Activated T-cell treated with anti-CD3 and anti-CD28 coated beads for 1 hour (primary cell): ENCODE measurements at places on chromosomes 5 and 9.

GRCh38 chr5:38381361-38381760 is 123.0 kb downstream of the EGFLAM start:
- no peak for DNase-seq

GRCh38 chr9:111298731-111299598 is 31.1 kb downstream of the OR2K2 start:
- DNase-seq: no peak

DNA sequence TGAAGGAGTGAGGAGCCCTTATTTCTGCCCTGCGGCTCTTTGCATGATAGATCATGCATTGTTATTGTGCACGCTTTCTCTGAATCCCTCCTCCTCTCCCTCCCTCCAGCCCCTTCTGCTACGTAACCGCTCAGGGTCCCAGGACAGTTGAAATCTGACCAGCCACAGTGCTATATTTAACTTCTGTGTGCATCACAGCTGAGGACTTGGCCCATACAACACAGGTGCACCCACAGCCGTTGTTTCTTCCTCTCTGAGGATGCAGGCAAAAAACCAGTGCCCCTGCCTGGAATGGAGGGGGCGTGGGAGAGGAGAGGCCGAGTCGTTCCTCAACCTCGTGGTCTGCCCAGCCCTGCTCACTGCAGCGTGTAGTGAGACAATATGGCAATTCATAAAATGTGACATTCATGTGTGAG is 335.6 kb upstream of the CLINT1 start:
- DNase-seq: no peak

DNA sequence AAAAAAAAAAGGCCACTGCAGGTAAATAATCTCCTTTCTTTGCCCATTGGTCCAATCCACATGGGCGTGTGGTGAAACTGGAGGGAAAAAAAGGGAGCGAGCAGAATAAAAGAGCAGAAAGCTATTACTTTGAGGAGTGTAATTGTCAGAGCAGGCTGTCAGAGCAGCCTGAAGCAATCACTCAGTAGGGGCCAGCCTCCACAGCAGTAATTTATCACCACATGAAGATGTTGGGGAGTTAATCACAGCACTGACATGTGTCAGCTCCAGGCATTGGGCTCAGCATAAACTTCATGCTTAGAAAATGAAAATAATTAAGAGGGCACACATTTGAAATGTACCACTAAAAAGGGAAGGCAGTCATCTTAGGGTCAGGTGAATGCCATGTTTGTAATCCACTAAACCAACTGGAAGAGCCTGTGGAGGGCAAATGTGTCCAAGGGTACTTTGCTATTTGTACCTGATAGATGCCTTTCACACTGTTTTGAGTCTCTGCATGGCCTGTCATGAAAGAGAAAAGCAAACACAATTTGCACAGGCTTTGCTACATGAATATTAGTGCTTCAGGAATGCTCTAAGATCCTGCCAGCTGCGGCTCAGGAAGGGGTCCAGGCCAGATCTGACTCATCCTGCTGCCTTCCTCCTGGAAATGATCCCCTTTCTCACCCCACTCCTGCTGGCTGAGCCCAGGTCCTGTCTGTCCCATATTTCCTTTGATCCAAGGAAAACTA is 2.9 kb upstream of the PTGER4 start:
- no peak for DNase-seq

GRCh38 chr9:17578577-17578910 is 322 bp upstream of the SH3GL2 start:
- DNase-seq: no peak

DNA sequence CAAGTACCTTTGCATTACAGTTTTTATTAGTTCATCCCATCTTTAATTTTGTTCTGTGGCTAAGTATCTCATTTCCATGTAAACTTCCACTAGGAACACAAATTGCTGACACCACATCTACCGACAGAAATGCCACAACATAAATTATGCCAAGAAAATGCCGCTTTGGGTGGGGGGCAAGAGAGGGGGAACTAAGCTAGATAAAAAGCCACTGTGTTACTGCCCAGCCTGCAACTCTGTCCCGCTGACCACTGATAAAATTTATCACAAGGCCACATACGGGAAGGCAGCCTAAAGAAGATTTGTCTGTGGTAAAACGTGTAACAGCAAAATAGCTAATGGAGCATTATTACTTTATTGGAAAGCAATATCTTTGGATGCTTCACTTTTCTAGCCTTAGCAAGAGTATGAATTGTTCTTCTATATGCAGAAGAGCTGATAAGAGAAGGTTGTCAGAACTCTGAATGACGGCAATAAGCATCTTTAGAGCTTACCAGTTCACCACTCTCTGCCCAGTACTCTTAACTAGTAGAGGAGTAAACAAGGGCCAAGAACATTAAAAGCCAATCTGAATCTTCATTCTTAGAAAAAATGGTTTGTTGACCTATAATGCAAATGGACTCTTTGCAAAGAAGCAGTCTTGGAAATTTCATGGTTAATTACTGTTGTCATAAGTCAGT is 172.2 kb upstream of the MEF2C start:
- no peak for DNase-seq

DNA sequence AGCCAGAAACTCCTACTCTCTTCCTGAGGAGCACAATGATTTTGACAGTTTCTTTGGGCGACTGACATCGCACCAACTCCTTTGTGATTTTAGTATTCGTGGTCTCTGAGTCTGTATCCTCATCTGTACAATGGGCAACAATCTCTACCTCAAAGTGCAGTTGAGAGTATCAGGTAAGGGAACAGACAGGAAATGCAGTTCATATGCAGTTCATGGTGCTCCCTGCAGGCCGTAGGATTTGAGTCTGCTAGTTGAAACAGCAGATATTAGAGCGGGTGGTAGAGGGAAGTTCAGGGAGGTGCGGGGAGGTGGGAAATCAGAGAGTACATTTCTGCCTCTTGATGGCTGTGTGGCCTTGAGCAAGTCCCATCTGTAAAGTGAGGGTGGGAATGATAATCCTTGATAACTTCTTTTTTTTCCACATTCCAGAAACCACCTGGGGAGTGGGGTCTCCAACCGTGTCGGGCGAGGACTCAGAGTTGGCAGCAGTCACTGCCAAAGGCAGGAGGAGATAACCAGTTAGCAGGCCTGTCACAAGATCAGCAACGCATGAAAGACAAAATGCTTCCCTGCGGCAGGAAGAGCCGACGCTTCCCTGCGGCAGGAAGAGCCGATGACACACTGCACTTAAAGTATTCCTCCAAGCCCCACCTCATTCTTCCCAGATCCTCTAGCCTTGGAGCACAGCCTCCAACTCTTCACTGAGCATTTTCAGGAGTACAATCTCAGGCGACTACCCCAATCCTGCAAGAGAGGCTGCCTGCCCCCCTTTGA is 6.0 kb upstream of the NEK6 start:
- DNase-seq: no peak

- no peak for DNase-seq
Measured at GRCh38 chr5:56155992-56156584, 77.0 kb downstream of the ANKRD55 start.

- DNase-seq: no peak
Measured at GRCh38 chr5:42506662-42507061, 83.4 kb downstream of the GHR start.

DNA sequence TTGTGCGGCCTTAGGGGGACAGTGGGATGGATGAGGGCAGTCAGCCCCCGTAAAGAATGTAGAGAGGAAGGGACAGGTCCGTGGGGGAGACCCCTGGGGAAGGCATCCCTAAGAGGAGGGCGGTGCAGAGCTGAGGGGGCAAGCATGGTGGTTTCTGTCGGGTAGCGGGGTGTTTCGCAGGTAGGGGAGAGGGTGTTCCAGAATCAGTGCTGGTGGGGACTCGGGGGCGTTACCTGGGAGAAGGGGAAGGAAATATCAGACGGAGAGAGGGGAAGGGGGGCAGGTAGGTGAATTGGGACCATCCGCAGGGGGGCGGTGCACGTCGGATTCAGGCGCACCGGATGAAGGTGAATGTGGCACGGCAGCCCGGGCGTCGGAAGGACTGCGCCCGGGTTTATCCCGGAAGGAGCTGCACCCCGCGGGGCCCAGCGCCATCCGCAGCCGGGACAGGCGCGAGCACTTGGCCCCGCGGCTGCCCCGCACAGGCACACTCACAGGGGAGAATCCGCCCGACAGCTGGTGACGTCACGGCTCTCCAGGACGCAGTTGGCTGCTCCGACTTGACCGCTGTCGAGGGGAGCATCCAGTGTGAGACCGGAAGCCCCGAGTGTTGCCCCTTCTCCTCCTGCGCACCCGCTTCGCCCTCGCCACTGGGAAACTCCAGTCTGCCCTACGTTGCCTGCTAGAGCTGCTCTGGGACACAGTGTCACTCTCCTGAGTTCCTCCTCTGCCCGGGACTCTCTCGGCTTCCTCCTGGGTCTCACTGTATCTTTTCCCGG is 1.3 kb downstream of the CD72 start:
- DNase-seq: peak; percentile 52

DNA sequence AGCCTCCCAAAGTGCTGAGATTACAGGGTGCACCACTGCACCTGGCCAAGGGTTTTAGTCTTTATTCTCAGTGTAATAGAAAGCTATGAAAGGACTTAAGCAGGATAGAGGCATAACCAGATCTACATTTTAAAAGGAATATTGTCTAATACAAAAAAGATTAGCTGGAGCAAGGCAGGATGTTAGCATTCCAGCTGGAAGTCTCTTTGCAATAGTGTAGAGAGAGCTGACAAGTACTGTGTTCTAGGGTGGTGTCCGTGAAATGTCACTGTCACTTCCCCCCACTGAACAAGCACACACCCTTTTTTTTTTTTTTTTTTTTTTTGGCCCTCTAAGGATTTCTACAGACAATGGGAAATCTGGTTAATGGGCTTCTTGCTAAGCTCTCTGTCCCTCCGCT is 24.2 kb upstream of the DEPDC1B start:
- no peak for DNase-seq

GRCh38 chr5:160118349-160119141 is 705 bp downstream of the PWWP2A start:
- DNase-seq: peak; percentile 47

DNA sequence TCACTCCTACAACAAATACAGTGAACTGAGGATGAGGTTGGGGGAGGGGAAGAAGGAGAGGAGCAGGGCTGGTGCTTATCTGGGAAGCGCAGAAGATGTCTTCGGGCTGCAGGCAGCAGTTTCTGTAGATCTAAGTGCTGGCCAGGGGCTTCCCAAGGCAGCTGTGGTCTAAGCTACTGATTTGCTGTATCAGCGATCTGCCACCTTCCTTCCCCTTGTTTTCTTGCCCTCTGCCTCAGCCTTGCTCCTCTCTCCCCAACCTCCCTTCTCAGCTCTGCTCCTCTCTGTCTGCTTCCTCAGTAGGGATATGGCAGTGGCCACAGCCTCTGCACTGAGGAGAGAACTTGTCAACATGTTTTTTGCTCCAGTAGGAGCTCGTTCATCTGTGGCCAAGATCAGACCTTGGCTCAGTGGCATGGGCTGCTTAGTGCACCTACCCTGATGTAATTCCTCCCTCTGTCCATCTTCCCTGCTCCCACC is 42.8 kb upstream of the IL6ST start:
- no peak for DNase-seq

GRCh38 chr5:54325610-54326311 is 15.4 kb upstream of the ARL15 start:
- no peak for DNase-seq

- DNase-seq: no peak
Measured at GRCh38 chr5:14757850-14758249, 93.3 kb downstream of the OTULIN start.

GRCh38 chr5:113813466-113813865 is 300.0 kb downstream of the YTHDC2 start:
- DNase-seq: no peak

DNA sequence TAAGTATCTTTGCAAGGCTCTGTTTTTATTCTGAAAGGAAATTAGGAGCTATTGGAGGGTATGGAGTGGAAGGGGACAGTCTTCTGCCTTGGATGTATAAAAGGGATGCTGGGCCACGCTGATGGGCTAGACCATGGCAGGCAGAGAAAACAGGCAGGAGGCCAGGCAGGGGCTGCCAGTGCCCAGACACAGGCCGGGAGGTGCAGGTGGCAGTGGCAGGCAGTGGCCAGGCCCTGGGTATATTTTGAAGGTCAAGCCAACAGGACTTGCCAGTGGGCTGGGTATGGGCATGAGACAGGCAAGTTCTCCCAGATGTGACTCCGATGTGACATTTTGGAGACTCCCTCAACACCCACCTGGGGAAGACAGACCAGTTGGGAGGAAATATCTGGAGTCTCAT is 131.9 kb downstream of the KCNIP1 start:
- no peak for DNase-seq

DNA sequence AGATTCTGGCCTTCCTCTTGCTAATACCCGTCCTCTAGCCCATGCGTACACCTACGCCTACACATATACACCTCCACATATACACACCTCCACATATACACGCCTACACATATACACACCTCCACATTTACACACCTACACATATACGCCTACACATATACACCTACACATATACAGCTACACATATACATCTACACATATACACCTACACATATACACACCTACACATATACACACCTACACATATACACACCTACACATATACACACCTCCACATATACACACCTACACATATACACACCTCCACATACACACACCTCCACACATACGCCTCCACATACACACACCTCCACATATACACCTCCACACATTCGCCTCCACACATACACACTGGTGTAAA is 27.2 kb downstream of the AK3 start:
- no peak for DNase-seq

DNA sequence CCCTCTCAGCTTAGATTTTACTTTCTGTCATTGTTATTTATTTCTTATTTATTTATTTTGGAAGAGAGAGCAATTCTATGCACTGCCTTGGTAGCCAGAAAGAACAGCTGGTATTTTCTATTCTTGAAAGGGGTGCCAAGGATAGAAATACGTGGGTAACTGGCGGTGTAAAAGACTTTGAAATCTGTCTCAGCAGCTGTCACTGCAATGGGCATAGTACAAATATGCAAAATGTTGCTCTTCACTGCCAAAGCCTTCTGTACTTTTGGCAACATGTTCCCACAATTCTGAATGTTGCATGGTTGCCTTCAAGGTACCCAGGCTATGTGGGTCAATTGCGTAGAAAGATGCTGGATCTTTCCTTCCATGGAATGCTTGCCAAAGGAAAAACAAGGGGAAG is 230.2 kb upstream of the EDIL3 start:
- no peak for DNase-seq

DNA sequence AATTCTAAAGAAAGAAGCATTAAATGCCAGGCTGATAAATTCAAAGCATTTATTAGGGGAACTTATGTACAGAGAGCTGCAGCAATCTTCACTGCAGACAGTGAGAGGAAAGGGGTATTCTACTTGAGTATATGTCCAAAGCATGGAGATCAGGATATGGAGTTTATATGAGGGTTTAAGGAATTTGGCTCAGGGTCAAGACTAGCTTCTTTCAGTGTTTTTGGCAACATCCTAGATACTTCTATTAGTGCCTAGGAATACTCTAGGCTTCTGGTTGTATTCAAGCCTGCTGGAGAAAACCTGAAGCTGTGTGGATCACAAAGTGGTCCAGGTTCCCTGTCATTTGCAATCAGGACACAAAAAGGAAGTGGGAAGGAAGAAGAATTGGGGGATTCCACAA is 194.6 kb downstream of the CETN3 start:
- DNase-seq: no peak

- DNase-seq: no peak
Measured at GRCh38 chr5:2135833-2136232, 253.1 kb upstream of the IRX4 start.
